CD4-positive, alpha-beta memory T cell (primary cell): ENCODE measurements at places on chromosomes 6 and 20. TPM values are rescaled to one million over a fixed set of nuclear protein-coding genes. Genes with fewer than 3 reads are reported as not detected.

DNA sequence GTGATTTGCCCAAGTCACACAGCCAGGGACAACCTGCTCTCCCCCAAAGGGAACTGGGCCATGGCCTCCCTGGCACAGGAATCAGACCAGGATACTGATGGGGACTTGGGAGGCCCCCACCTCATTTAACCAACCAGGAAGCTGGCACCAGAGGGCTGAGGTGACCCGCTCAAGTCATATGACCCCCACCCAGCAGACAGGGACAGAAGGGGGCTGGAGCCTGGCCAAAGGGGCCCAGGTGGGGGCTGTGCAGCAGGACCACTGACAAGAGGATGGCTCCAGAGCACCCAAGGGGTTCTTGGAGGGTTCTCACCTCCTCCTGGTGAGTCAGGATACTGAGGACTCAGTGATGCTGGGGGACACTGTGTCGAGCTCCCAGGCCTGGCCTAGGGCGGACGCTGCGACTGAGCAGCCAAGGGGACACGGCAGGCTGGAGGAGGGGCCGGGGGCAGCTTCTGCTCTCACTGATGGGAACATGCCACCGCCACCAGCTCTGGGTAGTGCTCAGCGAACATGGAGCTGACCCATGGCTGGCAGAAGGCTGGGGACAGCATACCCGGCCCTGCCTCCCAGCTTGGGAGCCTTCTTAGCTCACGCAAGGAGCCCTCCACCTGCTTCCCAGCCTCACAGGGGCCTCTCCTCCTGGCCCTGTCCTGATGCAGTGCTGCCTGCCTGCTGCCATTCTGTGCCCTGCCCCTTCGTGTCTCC, 1.2 kb downstream of the CST7 start:
- H3K27ac ChIP-seq = peak overlapping the region; percentile 65
- no peak for DNase-seq
- H3K36me3 ChIP-seq = no peaks in the 10 kb centered on the region
- H3K4me1 ChIP-seq = peaks cover 48% of the 10 kb centered on the region
- H3K4me3 ChIP-seq = no peak overlapping the region

The SLC17A2 gene
- not detected for polyA plus RNA-seq

DNA sequence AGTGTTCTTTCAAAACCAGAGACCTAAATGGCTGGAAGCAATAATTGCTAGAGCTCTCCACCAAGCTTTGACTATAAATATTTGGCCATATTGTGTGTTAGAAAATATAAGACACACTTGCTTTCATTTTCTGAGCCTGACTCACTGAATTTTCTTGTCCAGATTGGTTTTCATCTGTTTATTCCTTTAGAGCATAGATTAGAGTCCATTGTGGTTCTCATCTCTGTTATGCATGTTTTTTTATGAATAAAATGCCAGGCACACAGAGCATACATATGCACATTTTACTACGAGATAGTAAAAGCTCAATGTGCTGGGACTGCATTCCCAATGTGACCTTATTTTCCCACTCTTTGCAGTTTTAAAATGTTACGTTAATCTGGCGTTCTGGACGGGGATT, 115.3 kb upstream of the MLIP start:
- H3K4me3 ChIP-seq = no peak overlapping the region
- no peak for DNase-seq

The RPL10A gene
- 1,085 TPM for polyA plus RNA-seq

DNA sequence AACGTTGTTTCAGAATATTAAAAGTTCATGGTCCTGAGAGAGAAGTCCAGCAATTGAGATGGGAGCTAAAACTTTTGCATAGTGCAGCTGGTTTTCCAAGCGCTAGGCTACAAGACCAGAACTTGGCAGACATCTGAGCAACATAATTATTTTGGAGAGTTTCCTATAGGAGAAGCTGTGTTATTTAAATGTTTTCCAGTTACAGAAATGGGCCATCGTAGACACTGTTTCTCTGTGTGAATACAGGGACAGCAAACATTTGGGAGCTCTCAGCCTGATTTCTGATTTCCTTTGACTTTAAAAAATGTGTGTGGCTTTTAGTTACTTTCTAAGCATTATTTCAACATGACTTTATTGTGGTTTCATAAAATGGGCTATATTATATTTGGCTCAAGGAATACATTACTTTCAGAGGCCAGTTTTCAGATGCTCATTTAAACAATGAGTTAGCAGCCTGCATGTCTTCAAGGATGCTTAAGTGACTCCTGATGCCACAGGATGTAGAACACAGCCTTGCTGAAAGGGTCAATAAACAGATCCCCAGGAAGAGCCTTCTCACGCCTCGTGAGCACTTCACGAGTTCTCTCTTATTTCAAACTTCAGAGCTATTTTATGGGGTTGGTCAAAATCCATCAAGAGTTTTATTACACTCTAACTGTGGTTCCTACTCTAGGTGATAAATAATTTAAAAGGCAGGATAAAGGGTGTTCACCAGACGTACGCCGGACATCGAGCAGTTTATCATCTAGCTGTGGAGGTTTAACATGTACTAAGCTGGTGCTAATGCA, 193.8 kb downstream of the SMOC2 start:
- H3K4me3 ChIP-seq = no peak overlapping the region
- no peak overlapping the region for H3K27ac ChIP-seq
- no peaks in the 10 kb centered on the region for H3K36me3 ChIP-seq
- no peak for DNase-seq
- H3K27me3 ChIP-seq = no peaks in the 10 kb centered on the region

- no peaks in the 10 kb centered on the region for H3K4me1 ChIP-seq
- peaks cover 60% of the 10 kb centered on the region for H3K36me3 ChIP-seq
- H3K27me3 ChIP-seq = no peaks in the 10 kb centered on the region
- DNase-seq = no peak
- H3K27ac ChIP-seq = no peak overlapping the region
- no peak overlapping the region for H3K4me3 ChIP-seq
These were observed 140.7 kb downstream of the ZMYND8 start for GRCh38 chr20:47215653-47216397.

DNA sequence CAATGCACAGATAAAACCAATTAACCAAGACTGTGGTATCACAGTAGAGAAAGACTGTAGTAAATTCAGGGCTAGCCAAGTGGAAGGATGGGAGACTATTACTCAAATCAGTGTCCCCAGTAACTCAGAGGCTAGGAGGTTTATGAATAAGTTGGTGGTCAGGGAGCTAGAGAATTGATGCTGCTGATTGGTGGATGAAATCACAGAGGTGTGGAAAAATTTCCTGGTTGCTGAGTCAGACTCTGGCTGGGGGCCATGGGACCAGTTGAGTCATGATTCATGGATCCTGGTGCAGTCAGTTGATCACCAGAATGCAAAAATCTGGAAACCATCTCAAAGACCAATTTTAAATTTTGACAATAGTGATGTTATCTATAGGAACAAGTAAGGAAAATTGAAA, 555.9 kb downstream of the C6orf118 start:
- no peaks in the 10 kb centered on the region for H3K4me1 ChIP-seq
- H3K27ac ChIP-seq = no peak overlapping the region
- H3K36me3 ChIP-seq = no peaks in the 10 kb centered on the region

GRCh38 chr6:160831739-160832138, 129.7 kb downstream of the PLG start:
- H3K4me1 ChIP-seq = no peaks in the 10 kb centered on the region
- H3K27me3 ChIP-seq = no peaks in the 10 kb centered on the region
- H3K36me3 ChIP-seq = no peaks in the 10 kb centered on the region
- H3K27ac ChIP-seq = no peak overlapping the region
- DNase-seq = no peak

DNA sequence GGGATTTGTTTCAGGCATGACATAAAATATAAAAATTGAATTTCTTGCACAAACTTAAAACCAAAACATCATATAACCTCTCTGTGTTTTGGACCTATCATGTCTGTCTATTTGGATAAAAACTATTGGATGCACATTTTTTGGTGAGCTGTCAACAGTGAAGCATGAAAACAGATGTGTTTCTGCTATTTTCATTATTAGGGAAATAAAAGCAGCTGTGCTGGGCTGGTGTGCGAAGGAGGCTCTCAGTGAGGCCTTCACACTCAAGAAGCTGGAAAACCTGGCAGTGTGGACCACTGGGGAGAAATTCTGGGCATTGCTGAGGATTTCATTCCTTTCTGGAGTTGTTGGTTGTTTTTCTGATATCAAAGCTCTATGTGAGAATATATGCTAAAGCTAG, 395.3 kb downstream of the GJA1 start:
- no peak overlapping the region for H3K4me3 ChIP-seq
- H3K36me3 ChIP-seq = no peaks in the 10 kb centered on the region
- no peaks in the 10 kb centered on the region for H3K4me1 ChIP-seq

DNA sequence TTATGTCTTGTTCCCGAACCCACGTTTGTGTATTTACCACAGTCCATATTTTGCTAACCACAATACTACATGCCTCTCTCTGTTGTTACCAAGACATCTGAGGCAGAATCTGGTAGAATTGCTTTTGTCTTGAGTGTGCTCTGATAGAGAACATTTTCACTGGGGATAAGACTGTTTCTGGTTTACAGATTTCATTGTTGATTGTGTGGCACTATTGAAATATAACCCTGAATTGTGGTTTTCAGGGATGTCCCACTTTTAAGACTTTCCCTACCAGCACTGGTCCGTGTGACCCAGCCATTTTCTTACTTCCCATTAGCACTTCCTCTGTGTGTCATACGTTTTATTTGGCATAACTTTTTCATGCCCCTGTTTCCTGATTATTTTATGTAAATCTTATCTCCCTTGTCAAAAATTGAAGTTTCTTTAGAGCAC, 12.2 kb downstream of the NCOA7 start:
- H3K36me3 ChIP-seq = no peaks in the 10 kb centered on the region
- peaks cover 60% of the 10 kb centered on the region for H3K4me1 ChIP-seq
- H3K4me3 ChIP-seq = no peak overlapping the region
- no peaks in the 10 kb centered on the region for H3K27me3 ChIP-seq
- peak overlapping the region; percentile 1 for H3K27ac ChIP-seq

DNA sequence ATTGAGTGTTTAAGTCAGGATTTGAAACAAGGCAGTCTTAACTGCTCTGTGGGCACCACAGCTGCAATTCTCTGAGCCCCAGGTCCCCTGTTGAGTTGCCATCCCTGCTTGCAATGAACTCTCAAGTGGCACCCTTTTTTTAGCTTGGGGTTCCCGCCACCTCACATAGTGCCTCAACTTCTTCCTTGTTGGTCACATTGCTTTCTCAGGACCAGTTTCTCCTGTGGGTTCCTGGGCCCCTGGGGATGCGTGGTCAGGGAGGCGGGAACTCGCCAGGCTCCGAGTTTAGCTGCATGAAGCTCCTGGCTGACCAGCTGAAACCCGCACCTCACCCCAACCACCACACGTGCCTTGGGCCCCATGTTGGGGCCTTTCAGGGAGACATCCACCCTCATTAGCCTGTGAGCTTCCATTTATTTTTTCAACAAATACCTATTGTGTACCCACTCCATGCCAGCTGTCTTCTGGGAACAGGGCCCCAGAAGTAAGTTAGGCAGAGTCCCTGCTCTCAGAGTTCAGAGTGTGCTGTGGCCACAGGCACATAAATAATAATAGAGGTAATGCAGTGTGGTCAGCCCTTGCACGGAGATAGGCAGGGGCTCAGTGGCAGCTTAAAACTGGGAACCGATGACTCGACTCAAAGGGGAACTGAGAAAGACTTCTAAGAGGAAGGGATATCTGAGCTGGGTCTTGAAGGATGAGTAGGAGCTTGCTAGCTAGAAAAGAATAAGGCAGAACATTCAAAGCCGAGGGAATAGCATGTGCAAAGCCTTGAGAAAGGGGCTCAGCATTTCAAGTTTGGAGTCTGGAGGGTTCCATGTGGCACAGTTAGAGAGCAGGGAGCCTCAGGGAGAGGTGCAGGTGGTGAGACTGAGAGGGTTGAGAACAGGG, 33.9 kb upstream of the FAM83D start:
- DNase-seq = no peak
- peaks cover 36% of the 10 kb centered on the region for H3K4me1 ChIP-seq
- peaks cover 15% of the 10 kb centered on the region for H3K36me3 ChIP-seq
- H3K27ac ChIP-seq = peak overlapping the region; percentile 64

DNA sequence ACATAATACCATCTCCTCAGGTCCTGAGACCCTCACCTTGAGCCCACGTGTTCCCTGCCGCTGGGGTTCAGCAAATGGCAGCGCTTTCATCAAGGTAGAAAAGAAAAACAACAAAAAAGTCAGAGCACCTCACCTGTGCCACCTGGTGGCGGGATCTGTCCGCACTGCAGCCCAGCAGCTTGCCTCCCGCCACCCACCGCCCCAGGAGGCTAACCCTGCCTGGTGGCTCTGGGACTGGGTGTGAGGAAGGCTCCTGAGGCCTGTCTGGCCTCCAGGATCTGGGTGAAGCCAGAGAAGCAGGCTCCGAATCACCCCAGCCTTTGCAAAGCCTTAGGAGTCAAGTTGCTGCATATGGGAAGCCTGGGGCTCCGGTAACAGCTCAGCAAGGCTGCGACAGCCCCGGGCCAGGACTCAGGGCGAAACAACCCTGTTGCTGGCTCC, 270.8 kb downstream of the BMP7 start:
- H3K27me3 ChIP-seq = no peaks in the 10 kb centered on the region
- H3K36me3 ChIP-seq = no peaks in the 10 kb centered on the region
- DNase-seq = no peak
- no peak overlapping the region for H3K4me3 ChIP-seq

The PTGIS gene
- polyA plus RNA-seq = not detected

DNA sequence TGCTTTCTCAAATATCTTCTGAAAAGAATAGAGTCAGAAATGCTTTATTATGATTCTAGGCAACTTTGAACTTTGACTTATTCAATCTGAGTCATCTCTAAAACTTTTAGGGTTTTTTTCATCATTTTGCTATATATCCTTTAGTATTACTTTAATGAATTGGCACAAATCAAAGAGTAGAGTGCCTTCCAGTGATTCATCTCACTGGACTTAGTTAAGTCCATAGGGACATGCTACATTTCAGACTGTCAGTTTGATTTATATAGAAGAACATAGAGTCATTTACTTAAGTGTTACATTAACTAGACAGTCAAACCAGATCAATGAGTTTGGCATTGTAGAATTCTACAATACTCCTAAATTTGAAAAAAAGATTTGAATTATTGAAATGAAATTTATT, 1235.7 kb upstream of the MAP3K7 start:
- DNase-seq = no peak
- H3K4me1 ChIP-seq = no peaks in the 10 kb centered on the region
- no peak overlapping the region for H3K4me3 ChIP-seq
- no peaks in the 10 kb centered on the region for H3K36me3 ChIP-seq
- H3K27ac ChIP-seq = no peak overlapping the region

The GTSF1L gene
- polyA plus RNA-seq = not detected

The TRIM10 gene
- not detected for polyA plus RNA-seq
